Left cardiac atrium (tissue), 4 donors: ENCODE measurements at places on chromosomes 11 and 22. TPM values are rescaled to one million over a fixed set of nuclear protein-coding genes. Genes with fewer than 3 reads are reported as not detected.

GRCh38 chr11:68946416-68947090 is 34.2 kb downstream of the MRGPRD start:
- peak; percentile 56 for DNase-seq

DNA sequence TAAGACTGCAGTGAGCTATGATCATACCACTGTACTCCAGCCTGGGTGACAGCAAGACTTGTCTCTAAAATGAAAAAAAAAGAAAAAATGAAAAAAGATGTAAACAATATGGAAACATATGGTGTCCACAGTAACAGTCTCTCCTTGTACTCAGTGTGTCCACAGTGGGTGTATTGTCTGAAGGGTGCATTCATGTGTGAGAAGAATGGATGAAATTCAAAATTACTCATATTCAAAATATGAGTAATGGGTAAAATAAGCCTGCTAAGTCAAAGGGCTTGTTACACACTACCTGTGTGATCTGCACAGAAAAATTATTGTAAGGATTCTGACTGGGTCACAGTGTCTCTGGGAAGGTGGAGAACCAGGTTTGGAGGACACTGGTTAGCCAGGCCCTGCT is 26.9 kb downstream of the PPFIA1 start:
- DNase-seq: no peak

GRCh38 chr22:19199479-19199878 is 20.9 kb upstream of the SLC25A1 start:
- no peak for DNase-seq

DNA sequence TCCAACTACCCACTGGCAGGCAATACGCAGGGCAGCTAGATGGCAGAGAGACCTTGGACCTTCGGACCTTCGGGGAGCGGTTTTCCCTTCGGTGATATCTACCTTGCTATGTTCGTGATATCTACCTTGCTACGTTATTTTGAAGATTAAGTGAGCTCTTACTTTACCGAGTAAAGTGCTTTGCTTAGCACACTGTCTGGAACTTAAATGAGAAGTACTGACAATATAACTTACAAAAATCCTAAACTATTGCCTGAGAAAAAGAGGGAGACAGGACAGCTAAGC is 1.0 kb upstream of the PRDM10 start:
- no peak for DNase-seq

DNA sequence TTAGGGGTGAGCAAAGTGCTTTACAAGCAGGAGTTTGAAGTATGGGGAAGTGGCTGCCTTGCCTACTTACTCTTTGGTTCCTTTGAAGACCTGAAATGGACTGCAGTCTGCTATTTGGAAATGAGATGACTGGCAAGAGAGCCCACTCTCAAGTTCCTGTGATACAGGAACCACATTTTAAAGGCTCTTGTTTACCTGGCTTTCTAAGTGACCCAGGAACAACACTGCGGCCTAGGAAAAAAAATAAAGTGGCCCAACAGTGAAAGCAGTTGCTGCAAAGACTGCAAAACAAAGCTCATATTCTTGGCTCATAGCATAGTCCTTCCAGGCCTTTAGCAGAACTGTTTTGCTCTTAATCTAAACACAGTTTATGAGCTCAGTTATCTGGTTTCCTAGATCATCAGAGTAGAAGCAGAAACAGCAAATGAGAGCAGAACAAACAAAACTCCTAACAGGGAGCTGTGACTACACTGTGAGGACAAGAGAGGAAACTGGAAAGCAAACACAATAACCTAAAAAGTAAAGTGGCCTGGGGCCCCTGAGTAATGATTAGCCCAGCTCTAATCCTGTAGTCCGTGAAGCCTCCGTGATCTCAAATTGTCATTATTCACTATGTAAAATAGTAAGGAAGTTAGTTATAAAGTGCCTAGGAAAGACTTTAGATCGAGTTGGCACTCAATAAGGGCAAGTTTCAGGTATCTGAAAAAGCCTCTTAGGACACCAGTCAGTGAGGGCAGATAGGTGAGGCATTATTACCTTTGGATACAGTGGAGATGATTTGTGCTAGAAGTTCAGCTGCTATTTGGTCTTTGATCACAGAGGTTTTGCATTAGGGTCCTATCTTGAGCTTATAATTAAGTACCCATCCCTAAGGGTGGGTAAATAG is 11.5 kb downstream of the CCDC117 start:
- DNase-seq: no peak

GRCh38 chr22:43160497-43161126 is 9.3 kb downstream of the TSPO start:
- DNase-seq: no peak

- DNase-seq: no peak
These were observed 10.6 kb upstream of the RELT start for GRCh38 chr11:73365352-73366264.

- DNase-seq: no peak
These were observed 288.1 kb downstream of the TBC1D22A start for GRCh38 chr22:47050401-47051051.

DNA sequence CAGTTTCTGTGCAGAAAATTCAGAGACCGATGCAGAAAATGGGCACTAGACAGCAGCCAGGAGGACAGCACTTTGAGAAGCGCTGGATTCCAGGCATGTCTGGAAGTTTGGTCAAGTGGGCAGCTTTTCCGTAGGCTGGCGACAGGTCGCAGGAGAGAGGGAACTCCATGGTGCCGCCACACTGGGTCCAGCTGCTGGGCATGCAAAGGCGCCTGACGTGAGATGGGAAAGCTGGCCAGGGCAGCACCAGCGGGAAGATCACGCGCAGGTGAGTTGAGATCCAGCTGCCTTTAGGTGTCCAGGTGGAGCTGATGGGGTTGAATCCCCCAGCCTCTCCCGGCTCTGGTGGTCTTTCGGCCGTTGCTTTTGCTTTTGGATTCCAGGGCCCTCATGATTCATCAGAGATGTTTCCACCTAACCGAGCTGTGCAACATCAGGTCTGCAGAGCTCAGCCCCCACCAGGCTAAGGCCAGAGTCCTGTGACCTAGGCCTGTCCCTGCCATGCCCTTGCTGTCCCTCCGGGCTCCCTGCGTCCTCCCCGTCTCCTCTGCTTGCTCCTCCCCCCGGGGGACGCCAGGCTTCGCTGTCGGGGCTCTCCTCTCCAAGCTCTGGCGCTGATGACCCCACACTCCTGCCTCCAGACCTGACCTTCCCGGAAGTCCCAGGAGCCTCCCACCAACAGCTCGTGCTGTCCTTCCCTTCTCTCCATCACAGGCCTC is 1001.7 kb downstream of the BRD1 start:
- no peak for DNase-seq

- DNase-seq: peak; percentile 11
These were observed 74.7 kb upstream of the WNT7B start for GRCh38 chr22:46051646-46052045.

GRCh38 chr22:39279170-39279850 is 34.5 kb upstream of the PDGFB start:
- DNase-seq: no peak

DNA sequence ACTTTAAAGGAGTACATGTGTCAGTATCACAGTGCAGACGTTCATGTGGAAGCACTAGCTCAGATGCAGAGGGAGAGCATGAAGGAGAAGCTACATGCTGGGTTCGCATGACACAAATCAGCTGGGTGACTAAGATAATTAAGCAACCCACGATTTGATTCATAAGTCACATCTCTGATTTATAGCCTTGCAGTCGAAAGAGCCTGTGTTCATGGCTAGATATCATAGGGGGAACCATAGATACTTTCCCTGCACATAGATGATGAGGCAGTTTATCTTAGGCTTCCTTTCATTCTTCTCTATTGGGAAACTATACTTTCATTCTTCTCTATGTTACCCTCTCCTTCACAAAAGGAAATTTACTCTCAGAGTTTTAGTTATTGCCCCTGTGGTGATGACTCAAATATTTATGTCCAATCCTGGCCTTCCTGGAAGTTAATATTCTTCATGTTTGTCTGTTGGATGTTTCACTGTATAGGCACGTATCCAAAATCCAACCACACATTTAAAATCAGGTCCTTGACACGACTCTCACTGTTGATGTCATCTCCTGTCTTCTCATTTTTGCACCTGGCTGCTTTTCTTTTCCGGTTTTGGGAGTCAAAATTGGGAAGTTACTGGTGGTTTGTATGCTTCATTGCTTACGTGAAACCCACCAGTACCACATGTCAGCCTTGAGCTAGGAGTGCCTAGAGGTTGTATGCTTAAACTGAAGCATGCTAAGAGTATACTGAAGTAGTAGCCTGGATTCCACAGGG is 56.3 kb upstream of the SLC5A12 start:
- no peak for DNase-seq

DNA sequence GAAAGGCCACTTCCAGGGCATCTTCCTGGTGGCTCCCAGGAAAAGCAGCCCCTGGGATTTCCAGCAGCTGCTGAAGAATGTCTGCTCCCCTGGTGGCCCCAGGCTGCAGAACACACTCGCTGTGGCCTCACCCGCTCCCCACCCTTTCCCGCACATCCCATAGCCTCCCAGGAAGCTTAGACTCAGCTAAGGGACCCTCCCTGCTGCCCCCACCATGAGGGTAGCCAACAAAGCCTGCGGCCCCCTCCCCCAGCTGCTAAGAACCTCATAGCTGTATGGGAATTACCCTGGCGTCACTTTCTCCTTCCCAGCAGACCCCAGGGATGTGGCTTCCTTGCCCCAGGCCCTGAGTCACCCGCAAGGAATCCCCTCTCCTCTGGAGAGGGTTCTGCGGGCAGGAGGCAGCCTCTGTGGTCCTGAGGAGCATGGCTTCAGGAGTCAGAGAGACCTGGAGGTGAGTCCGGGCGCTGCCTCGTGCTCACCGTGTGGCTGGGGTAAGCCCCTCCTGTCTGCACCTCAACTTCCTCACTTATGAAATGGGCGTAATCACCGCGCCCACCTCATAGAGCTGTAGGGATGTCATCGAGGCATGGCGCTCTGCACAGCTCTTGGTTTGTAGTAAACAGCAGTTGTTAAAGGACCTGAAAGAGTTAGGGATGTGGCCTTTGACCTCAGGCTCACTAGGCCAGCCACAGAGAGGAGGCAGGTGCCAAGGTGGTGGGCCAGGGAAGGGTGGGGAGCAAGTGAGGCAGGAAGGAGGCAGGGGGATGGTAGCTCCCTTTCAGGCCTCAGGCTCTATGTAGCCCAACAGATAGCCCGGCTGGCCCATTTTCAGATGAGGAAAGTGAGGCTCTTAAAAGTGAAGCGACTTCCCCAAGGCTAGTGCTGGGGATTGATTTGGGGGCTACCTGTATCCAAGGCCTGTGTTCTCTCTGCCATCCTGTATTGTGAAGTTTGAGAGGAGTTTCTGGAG is 71.2 kb downstream of the LRRC32 start:
- no peak for DNase-seq

- DNase-seq: peak; percentile 27
These were observed 122.9 kb downstream of the MAML2 start for GRCh38 chr11:96219981-96220623.

APOL4 gene
- total RNA-seq: 10.8 TPM

UPB1 gene
- total RNA-seq: 2.3 TPM
